ENCODE measurements at places on chromosomes 1 and 21.

DNA sequence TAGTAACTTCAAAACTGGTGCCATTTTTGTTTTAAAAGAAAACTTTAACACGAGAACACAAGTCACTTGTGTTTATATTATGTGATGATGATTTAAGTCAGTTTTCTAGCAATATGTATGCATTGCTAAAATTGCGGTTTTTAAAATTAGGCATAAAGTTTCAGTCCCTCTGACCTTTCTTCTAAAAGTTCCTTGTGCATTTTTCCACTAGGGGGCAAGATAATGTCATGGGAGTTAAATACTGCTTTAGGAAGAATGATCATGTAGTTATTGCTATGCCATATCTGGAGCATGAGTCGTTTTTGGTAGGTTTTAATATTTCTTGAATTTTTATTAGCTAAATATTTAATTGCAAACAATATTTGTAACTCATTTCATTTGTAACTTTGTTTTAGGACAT lies 10.7 kb downstream of the CDC7 start:
- DNase-seq = peak; percentile 62

GRCh38 chr1:84502927-84503326 lies 3.3 kb upstream of the SPATA1 start:
- no peak for DNase-seq

DNA sequence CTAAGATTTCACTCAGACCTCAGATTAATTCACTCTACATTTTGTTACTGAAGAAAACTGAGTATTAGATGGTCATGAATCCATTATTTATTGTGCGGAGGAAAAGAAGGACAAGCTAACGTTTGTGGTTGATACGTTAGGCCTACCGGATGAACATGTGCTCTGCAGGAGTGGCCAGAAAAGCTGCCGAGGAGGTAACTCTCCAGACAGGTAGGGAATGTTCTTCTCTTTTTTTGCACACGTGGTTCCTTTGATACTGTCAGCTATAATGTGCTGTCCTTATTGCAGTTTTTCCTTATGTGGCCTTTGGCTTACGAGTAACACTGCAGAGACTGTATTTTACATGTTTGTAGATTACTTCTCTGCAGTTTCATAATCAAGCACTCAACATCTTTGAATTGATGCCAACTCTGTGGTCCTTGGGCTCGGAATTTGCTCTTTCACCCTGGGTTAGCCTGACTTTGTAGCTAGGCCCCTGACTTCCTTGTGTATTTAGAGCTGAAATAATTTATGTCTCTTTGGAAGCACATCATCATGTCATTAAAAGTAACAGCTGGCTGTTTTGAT lies 13.6 kb downstream of the MTR start:
- DNase-seq = no peak

DNA sequence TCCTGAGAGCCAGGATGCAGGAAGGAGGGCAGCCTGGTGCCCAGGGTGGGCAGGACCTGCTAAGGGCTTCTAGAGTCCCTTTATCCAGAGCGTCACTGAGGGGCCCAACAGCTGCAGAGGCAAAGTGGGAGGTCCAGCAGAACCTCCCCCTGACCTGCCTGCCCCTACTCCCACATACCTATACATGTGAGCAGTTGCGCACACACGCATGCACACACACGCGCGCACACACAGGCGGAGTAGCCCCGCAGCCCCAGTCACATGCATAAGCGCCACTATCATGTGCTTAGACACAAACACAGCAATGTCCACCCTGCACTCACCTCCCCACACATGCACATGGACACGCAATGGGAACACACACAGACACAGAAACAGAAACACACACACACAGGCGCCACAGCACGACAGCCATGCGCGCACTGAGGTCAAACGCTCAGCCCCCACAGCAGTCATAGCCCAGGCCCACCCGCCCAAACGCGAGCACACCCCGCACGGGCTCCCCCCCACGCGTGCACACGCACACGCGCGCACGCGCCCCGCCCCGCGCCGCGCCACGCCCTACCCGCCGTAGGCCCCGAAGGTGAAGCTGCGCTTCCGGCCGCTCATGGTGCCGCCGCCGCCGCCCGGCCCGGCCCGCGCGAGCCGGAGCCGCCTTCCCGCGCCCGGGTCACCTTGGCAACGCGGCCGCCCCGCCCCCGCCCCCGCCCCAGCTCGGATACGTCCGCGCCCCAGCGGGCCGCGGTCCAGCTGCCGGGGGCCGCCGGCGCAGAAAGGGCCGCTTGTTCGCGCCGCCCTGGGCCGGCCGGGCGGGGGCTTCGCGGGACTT lies 17.7 kb downstream of the RAP1GAP start:
- DNase-seq = peak; percentile 59

DNA sequence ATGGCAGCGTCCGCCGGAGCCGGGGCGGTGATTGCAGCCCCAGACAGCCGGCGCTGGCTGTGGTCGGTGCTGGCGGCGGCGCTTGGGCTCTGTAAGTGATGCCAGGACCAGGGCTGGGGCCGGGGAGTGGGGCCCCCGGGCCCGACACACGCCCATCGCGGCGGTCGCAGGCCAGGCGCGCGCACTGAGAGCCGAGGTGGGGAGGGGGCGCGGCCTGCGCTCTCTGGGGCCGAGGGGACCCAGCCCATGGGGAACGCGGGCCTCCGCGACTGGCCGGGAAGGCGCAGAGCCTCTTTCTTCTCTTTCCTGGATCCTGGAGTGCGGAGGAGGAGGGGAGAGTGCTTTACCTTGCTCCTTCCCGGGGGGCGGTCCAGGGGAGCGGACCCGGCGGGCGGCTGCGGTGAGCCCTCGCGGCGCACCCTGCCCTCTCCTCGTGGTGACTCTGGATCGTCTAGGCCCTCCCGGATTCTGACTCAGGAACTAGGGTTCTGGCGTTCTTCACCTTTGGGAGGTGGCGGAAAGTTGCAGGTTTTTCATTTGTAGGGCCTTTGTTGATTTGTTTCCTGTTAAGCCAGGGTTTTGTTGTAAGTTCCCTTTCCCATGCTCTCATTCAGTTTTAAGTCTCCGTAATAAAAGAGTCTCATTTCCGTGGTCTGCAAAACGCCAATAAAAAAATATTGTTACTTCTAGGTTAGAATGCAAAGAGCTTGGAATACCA lies 529 bp downstream of the MPZL1 start:
- DNase-seq = no peak

Data from CD4-positive, alpha-beta T cell treated with Interleukin-10 for 1 hour (primary cell).